Cardiac muscle cell (in vitro differentiated cells and primary cell): ENCODE measurements at places on chromosomes 3 and 15. TPM values are rescaled to one million over a fixed set of nuclear protein-coding genes. Genes with fewer than 3 reads are reported as not detected.

DNA sequence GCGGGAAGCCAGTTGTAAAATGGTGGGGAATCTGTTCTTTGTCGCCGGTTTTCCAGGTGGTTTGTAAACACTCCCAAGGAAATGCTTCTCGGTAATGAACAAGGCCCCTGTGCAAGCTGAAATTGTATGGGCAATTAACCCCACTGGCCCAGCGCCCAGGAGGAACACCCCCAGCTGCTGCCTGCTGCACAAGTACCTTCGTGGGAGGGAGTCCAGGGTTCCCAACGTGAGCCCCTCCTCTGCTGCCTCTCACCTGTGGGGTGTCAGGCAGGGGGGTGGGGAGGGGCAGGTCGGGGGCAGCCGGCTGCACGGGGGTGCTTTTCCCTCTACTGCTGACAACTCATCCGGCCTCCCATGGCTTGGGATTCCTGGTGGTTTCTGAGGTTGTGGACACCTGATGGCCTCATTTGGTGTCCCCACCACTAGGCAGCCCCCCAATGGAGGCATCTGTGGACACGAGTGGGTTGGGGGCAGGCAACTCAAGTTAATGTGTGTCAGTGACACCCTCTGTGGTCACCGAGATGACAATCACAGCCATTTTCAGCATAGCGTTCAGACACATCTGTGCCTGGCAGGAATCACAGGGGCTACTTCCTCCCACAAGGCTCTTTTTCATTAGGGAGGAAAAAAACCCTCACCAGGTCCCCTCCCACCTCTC is 35.6 kb upstream of the PRR23E start:
- no peaks in the 10 kb centered on the region for H3K4me1 ChIP-seq
- H3K27ac ChIP-seq: no peak overlapping the region
- no peak overlapping the region for H3K4me3 ChIP-seq

- H3K27me3 ChIP-seq: no peaks in the 10 kb centered on the region
- peak overlapping the region; percentile 11 for H3K4me3 ChIP-seq
- H3K4me1 ChIP-seq: peaks cover 2% of the 10 kb centered on the region
- no peak overlapping the region for H3K27ac ChIP-seq
- peak; percentile 16 for DNase-seq
Measured at GRCh38 chr15:23869396-23869795, 182.3 kb upstream of the NDN start.

The CLDN1 gene
- 0.18 and 0.48 TPM in 2 replicates for total RNA-seq

The GDPGP1 gene
- total RNA-seq: 9.1 and 16.2 TPM in 2 replicates
